ENCODE measurements at places on chromosomes 7 and 10.

GRCh38 chr7:9250876-9251275 is 817.5 kb downstream of the NXPH1 start:
- DNase-seq: no peak

DNA sequence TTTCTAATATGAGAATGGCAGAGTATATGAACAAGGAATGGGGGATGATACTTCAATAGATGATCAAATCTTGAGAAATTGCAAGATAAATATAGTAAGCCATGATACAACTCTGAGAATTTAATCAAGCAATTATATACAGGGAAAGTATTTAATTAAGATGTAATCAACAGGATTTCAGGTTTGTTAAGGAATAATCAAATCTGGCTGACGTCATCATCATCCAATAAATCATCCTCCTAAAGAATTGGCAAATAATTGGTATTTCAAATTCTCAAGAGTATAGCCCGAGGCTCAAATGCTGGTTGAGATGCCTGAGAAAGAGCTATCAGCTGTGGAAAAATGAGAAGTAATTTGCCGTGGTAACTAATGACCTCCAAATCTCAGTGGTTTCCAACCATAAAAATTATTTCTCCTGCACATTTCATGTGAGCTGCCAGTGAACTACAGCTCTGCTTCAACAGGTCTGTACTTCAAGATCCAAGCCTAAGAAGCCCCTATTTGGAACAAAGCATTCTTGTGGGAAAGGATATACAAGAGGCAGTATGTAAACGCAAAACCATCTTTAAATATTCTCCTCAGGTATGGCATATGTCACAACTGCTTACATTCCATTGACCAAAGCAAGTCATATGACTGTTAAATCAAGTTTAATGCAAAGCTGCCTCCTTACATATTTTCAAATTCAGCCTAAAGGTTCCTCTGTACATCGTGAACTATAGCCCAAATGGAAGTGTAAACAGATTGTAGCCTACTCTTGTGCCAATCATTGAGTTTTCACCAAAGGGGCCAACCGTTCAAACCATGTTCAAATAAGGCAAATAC is 503.0 kb downstream of the KIF20B start:
- DNase-seq: no peak

- no peak for DNase-seq
Measured at GRCh38 chr10:15262036-15262713, 93.7 kb upstream of the NMT2 start.

- no peak for DNase-seq
Measured at GRCh38 chr7:137870078-137870477, 23.3 kb upstream of the DGKI start.

- no peak for DNase-seq
Measured at GRCh38 chr7:129872054-129872453, 80.7 kb downstream of the UBE2H start.

GRCh38 chr7:100837099-100837836 is 9.9 kb upstream of the EPHB4 start:
- DNase-seq: peak; percentile 78

DNA sequence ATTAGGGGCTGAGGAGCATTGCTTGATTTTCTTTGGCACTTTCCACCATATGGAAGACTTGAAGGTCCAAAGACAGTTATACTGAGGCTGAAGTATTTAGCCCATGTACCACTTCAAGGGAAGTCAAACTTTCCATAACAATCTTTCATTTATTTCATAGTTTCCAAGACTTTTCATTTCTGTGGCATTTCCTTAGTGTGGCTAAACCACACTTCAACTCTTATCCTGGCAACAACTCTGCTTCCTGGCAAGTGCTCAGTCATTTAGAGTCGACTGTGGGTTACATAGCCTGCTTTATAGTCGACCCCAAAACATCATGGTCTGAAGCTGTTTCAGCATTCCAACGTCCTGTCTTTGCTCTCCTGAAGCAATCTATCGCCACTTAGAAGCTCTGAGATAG is 343.0 kb upstream of the SEMA3D start:
- no peak for DNase-seq

DNA sequence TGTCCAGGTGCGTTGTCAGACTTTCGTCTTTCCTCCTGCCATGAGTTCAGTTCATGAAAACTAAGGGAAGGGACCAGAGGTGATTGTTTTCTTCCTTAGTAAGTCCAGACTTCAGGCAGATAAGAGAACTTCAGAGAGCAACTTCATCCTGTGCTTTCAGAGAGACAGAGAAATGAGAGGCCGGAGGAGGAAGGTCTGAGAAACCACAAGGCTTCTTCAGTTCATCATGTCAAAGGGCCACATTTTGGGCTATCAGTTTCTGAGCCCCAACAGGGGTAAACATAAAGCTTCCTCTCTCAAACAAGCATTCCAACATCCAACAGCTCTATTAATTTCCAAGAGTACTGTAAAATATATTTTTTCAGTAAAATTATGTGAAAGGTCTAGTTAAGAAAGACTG is 668.4 kb upstream of the NRP1 start:
- DNase-seq: no peak

DNA sequence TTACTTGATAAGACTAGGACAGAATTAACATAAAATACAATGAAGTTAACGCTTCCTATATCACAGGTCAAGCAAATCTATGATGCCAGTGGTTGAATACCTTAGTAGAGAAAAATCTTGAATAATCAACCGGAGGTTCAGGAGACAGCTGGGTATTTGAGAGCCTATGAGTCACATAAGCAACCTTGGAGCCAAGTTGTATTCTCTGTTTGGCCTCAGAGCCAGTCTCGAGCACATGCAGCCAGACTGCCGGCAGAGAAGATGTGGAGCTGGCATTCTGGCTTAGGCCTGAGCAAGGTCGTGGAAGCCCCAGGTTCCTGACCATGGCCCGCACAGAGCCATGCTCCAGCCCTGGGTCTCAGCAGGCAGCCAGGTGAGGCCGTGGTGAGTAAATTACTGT is 90.3 kb downstream of the FAM204A start:
- DNase-seq: no peak

- no peak for DNase-seq
Measured at GRCh38 chr7:1233333-1234048, 819 bp downstream of the UNCX start.

- DNase-seq: no peak
Measured at GRCh38 chr10:35089611-35090161, 455 bp downstream of the CUL2 start.

DNA sequence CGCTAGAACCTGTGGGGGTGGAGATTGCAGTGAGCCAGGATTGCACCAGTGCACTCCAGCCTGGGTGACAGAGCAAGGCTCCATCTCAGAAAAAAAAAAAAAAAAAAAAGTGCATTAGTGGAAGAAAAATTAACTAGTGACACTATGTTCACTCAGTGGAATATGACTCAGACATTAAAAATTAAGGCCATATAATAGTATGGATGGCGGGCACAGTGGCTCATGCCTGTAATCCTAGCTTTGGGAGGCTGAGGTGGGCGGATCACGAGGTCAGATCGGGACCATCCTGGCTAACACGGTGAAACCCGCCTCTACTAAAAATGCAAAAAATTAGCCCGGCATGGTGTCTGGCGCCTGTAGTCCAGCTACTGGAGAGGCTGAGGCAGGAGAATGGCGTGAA is 3.4 kb downstream of the PHYH start:
- no peak for DNase-seq

DNA sequence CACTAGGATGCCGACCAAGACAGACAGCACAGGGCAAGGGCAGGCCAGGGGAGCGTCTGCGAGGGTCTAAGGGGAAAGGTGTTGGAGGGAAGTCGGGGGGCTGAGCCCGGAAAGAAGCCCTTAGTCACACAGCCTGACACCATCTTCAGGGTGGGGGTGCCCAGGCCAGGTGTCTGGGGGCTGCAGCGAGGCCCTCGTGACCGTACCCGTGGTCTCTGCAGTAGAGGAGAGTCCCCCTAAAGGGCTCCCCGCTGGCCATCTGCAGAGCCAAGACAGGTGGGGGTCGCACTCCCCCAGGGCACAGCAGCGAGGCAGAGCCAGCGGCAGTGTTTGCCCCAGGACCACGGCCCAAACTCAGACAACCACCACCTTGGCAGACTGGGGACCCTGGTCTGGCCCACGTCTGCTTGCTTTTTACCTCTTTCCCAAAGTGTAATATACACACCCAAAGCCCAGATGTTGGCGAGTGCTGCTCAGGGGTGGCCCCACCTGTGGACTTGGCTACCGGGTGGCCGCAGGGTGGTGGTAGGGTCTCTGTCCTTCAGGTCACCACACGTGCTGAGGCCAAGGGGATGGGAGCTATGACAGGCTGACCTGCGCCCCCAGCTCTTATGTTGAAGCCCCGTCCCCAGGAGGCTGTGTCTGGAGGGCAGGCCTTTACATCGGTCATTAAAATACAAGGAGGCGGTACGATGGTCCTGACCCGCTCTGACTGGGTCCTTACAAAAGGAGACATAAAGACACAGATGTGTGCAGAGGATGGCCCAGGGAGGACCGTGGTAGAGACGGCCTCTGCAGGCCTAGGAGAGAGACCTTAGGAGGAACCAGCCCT is 107.4 kb downstream of the DNAJB6 start:
- no peak for DNase-seq

DNA sequence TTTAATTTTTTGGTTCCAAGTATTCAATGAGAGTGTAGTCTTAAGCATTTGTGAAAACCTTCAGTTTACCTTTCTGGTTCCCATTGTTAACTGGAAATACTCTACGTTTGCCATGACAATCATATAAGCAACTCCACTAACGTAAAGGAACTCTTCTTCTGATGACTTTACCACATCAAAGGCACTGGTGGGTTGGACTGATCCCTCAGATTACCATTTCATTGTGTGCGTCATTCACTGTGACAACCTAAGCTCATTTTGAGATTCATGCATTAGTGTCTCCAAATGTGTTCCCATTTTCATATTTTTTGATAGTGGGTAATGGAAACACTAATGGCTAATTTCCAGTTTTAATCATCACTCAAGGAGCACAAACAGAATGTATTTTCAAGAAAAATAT is 119.9 kb upstream of the COL1A2 start:
- no peak for DNase-seq

DNA sequence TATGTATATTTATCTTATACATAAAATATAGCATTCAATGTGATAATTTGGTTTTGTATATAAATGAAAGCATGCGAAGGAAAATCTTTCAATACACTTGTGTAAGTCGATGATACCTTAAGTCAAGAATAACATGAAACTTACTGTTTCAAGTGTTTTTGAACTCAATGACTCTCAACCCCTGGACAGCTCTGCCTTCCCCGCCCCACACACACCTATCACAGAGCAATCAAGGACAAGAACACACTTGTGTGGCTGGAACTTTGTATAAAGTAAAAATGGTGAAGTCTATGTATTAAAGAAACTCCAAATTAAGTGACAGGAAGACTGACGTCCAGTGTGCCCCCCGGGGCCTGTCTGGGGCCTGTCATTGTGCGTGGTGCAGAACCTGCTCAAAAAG is 478.6 kb upstream of the AKR1E2 start:
- DNase-seq: no peak

DNA sequence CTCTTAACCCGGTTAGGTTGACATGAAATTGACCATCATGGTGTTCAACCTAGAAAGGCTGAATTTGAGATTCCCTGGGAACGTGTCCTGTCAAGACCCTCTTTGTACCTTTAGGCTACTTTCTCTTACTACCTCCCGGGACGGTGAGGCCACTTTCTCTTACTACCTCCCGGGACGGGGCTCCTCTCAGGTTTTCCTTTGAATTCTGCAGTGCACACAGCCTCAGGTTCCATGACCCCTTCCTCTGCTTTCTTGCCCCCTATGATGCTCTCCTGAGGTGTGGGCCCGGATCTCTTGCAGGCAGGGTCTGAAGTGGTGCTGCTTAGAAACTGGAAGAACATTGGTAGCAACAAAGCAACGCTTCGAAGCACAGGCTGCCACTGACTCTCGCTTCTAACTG is 155.3 kb downstream of the CAMK1D start:
- DNase-seq: no peak

DNA sequence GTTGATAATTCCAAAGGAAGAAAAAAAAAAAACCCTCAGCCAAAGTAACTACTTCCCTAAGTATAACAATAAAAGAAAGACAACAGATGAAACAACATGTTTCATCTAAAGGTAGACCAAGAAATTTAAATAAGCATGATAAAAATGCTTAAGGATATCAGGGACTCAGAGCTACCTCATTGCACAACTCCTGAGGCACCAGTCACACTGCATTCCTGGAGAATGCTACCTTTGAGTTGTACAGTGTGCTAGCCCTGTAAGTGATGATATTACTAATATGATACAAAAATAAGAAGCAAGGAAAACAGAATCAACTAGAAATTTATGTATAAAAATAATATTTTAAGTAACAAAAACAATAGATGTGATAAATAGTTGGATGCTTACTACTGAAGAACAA is 29.5 kb upstream of the C7orf33 start:
- no peak for DNase-seq

GRCh38 chr7:155581107-155581830 is 34.9 kb upstream of the CNPY1 start:
- DNase-seq: no peak

DNA sequence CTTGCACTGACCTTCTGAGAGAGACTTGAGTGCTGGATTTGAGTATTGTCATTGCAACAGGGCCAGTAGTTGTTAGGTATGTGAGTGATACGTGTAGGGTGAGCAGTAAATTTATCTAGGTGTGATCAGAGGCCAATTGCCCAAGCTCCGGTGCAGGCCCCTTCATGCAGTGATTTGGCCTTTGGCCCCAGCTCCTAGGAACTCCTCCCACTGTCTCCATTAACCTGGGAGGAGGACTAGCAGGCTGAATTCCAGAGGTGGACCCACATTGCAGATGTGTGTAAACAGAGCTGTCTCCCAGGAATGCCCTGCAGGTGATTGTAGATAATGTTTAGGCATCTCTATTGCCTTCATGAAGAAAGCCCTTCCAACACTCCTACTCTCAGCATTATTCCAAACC is 19.5 kb downstream of the TCF7L2 start:
- no peak for DNase-seq

DNA sequence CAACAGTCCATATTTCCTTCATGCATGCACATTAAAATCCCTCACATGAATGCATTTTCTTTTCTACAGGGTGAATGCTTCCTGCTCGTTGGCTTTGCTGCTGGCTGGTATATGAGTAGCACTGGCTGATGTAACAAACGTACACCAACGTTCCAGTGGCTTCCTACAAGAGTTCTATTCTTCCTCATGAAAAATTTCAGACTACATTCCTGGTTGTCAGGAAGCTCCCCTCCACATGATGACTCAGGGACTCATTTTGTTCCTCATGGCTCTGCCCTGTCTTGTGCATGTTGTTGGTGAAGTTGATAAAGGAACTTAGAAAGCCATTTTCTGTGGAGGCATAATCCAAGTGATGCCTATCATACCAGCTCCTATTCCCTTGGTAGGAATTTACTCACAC is 470.7 kb upstream of the KLF6 start:
- DNase-seq: no peak

- DNase-seq: no peak
Measured at GRCh38 chr7:139808427-139808826, 20.6 kb upstream of the TBXAS1 start.

DNA sequence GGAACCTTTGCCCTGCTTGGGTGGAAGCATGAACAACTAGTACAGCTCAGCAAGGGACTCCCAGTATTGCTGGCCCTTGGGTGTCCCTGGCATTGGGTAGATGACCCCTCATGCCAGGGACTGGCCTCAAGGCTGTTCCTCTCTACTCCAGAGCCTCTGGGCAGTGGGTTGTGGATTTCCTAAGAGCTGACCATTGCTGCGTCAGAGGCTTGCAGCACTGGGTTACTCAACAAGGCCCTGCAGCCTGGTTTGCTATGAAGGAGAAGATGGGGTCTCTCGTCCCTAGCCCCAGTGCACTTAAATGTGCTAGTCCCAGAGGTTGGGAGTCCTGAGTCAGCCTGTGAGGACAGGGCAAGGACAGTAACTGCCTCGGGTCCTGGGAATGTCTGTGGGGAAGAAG is 2.5 kb downstream of the VSIR start:
- DNase-seq: no peak

Measured in stimulated activated naive CD8-positive, alpha-beta T cell treated with anti-CD3 and anti-CD28 coated beads, Interleukin-15, Interleukin-2, amounts not matched to agents 100 U/mL and 50 U/mL, for 24 hours (primary cell).